NCI-H510A (cell line): ENCODE measurements at places on chromosomes 3 and 15.
A peak's percentile ranks its signal among the peaks of the same experiment; 100 is the strongest.

GRCh38 chr3:12773710-12774086 lies 14.6 kb upstream of the TMEM40 start:
- DNase-seq = no peak

DNA sequence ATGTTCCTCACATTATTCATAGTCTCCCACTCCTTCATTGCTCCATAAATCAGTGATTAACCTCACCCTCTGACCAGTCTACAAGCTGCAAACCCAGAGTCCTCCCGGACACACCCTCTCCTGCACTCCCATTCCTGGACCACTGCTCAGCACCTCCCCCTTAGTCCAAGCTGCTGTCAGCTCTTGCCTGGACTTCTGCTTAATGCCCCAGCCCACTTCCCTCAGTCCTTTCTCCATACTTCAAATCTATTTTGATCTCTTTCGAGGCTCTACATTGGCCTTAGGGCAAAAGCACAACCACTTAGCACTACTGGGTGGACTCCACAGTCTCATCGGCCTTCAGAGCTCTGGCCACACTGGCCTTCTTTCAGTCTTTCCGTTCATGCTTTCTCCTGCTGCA lies 79.4 kb upstream of the FAM98B start:
- no peak for DNase-seq

GRCh38 chr15:80934761-80935221 lies 54.8 kb downstream of the MESD start:
- DNase-seq = no peak

DNA sequence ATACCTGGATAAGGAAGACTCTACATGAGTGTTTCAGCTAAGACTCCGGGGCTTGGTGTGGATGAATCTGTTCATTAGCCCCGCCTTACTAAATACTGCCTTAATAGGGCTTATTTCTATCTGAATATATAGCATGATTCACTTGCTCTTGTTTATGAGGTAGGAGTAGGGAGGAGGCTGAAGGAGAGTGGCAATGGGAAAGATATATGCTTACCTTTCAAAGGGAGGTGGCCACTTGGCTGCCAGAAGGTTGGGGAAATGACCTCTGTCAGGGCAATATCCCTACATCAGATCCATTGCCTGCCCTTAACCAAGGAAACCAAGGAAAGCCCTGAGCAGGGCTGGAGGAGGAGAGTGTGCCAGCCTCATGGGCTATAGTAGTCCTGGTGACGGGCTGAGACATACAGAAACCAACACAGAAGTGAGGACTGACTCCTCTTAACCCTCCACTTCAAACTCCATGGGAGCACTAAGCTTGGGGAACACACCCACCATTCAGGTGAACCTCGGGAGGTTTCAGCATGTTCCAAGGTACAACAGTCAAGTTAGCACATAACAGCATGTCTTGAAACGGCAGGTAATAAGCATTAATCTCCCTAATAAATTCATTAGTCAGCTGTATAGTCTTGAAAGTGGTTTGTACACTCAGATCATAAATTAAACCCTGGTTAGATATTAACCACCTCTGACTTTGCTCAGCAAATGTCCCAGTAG lies 80.1 kb downstream of the EOMES start:
- no peak for DNase-seq

DNA sequence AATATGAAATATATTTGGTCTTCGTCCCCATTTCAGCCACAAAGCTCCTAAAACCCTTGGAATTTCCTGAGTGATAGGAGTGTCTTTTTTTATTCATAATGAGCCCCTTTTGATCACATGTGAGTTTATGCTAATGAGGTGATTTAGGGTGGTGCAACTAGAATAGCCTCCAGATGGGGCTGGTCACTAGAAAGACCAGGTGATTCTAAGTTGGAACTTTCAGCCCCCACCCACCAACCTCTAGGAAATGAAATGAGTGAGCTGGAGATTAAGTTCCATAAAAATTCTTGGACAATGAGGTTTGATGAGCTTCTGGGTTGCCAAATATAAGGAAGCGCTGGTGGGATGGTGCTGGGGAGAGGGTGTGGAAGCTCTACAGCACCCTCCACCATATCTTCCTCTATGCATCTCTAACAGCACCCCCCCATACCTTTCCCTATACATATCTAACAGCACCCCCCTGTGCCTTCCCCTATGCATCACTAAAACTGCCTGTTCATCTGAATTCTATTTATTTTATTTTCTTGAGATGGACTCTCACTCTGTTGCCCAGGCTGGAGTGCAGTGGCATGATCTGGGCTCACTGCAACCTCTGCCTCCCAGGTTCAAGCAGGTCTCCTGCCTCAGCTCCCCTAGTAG lies 2.1 kb upstream of the SMCO1 start:
- no peak for DNase-seq

DNA sequence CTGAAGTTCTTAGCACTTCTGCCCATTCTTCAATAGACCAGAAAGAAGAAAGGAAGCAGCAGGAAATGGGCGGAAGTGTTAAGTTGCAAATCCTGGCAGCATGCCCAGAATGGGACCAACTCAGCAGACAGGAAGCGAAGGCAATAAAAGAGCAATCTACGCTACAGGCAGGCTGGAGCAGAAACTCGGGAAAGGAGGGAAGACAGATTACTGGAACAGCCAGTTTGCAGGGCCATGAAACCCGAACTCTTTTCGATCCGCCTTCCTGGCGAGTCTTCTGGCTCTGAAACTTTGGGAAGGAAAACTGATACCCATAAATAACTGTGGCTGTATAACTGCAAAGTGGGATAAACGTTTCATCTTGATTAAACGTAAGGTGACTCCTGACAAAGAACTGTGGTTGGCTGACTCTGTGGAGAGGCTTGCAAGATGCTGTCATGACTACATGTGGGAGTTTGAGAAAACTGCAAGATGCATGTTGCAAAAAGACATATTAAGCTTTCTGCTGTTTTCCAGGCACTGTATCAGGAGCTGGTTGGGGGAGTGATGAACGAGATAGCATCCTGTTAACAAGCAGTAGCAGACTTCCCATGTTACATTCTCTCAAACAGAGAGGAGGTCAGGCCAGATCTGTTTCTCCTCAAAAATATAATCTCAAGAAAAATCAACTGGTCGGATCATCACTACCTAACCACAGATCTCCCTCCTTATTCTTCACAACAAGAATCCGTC lies 67.8 kb downstream of the FMN1 start:
- peak; percentile 74 for DNase-seq

DNA sequence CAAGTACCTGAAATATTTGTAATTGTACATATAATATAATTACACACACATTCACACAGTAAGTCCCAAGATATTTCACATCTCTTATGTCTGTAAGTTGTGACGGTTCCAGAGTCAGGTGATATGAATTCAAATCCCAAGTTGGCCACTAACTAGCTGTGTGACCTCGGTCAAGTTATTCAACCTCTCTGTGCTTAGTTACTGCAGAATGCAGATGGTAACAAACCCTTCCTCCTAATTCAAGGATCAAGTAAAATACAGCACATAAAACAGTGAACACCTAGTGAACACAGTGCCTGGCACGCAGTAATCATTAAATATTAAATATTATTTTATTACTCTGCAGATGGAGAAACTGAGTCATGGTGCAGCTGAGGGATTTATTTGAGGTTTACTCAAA lies 6.9 kb downstream of the PRICKLE2 start:
- DNase-seq = no peak

DNA sequence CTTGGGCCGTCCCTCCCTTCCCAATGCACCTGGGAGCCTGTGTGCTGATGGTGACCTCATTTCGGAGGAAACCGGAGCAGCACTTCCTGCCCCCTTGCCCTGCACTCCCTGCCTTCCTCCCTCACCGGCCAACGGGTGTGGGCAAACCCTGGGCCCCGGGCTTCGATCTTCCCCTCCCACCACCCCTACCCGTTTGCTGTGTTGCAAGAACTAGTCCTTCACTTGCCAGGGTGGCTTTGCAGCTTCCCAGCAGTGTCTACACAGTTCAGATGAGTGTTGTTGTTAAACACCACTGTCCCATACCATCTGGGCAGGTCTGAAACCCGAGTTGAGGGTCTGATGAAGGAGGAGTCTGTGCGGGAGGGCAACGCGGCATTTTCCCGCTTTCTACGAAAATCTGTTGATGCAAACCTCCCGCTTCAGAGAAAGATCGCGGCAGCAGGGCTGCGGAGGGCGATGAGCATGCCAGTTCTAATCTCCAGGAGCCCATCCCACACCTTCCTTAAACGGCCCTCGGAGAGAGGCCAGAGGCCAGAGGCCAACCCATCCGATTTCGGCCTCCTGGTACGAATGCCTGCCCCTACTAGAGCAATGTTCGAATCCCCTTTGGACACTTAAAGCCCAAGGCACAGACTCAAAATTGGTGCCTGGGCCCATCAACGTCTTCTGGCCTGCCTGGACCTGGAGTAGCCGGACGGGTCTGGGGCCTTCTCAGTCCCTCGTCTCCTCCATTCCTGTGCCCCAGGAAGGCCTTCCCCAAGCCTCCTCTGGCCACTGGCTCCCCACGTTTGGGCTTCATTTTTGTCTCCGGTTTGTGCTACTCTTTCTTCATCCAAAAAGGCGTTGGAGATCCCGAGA lies 35.7 kb upstream of the POLG start:
- DNase-seq = no peak

DNA sequence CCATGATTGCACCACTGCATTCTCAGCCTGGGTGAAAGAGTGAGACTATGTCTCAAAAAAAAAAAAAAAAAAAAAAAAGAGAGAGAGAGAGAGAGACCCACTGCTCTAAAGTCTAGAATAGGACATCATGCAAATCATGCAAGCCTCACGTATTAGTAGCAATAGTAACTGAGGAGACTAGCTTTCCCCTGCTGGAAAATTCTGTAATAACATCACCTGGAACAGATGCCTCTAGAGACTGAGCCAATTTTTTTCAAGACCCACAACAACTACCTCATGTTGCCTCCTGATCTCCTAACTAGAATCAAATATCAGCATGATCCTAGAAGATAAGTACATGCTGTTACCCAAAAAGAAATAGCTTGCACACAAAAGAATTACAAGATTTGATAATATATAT lies 461.9 kb downstream of the AGBL1 start:
- DNase-seq = no peak

DNA sequence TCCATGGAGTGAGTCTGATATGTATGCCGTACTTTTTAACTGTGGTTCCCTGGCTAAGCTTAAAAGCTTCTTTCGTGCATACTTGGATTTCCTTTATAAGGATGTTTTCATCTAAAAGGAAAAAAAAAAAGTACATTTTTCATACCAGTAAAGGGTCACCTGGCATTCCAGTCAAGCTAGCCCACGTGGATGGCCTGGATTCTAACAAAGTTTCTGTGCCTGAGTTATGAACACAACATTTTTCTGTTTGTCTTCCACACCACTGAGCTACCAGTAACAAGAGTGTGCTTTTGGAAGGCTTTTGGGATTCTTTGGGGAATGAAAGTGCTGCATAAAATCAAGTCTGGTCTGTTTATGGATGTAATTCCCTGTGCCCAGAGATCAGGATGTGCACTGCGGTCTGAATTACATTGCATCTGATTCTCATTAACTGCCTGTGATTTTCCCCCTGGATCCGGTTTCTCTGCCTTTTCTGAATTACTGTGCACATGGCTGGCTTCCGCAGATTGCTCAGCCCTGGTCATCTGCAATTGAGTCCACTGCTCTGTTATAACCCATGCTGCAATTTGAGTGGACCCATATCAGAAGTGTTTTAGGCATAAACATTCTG lies 38.2 kb upstream of the MAGI1 start:
- DNase-seq = no peak

DNA sequence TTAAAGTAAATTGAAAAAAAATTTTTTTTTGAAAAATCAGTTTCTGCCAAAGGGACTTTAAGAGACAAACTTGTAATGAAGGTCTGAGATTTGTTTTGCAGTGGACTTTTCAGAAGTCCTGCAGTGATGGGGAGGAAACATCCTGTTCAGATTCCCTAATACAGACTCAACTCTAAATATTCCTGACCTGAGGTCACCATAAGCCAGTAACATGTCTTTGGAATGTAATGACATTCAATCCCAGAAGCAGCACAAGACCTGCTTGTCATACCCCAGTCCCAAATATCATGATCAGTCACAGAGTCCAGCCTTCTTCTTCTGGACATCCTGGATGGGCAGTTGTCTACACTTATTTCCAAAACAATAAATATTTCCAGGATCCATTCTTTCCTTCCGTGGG lies 53.6 kb downstream of the TMEM39A start:
- DNase-seq = no peak

DNA sequence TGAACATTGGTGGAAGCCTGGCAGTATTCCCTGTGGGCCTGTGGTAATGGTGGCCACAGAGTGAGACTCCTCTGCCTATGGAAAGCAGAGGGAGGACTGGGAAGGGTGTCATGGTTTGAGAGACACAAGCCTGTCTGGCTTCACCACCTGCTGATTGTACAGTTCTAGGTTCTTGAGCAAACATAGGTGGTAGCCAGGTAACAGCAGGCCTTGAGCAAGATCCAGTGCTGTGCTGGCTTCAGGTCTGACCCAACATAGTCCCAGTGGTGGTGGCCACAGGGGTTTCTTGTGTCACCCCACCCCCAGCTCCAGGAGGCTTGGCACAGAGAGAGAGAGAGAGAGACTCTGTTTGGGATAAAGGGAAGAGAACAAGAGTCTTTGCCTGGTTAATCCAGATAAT lies 22.7 kb upstream of the KPNA4 start:
- DNase-seq = no peak

- no peak for DNase-seq
Measured at GRCh38 chr3:184740509-184741258, 28.8 kb upstream of the MAGEF1 start.

GRCh38 chr3:189186101-189186500 lies 14.3 kb downstream of the TPRG1 start:
- DNase-seq = no peak

DNA sequence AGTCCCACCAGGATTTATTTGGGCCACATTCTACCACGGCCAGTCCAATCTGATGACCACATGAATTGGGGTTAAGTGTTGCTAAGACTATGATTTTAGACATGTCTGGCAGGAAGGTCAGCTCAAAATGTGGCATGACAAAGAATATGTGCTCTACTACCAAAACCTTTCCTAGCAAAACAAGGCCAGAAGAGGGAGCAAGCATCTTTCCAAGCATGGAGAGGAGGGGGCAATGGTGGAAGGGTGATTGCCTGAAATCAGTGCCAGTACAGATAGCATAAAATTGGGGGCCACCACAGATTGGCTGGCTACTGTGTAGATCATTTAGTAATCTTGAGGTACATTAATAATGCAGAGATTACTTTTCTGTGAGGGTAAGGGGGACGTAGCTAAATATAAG lies 43.2 kb downstream of the TMEM39A start:
- DNase-seq = no peak

DNA sequence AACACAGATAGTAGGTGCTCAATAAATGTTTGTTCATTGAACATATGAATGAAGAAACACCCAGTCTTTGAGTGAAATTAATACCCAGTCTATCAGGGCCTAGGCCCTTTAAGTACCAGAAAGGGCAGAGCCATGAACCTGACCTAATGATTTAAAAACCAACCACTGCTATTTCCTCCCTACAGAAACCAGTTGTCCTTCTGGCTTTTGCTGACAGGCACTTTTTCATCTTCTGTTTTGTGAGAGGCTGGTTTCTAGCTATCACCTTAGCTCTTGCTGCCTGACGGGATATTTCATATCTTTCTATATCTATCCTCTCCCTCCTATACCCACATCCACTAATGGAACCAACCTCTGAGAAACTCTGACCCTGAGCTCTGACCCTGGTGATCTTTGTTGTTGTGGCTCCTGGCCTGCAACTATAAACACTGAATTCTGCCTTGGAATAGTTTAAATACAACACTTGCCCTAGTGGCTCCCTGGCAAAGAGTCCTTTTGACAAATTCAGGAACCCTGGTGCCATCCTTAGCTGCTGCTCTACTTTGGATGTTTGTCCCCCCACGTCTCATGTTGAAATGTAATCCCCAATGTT lies 4.1 kb upstream of the AHSG start:
- DNase-seq = no peak

- no peak for DNase-seq
Measured at GRCh38 chr15:39549912-39550311, 31.0 kb upstream of the THBS1 start.
